ENCODE measurements at places on chromosomes 4 and X.

DNA sequence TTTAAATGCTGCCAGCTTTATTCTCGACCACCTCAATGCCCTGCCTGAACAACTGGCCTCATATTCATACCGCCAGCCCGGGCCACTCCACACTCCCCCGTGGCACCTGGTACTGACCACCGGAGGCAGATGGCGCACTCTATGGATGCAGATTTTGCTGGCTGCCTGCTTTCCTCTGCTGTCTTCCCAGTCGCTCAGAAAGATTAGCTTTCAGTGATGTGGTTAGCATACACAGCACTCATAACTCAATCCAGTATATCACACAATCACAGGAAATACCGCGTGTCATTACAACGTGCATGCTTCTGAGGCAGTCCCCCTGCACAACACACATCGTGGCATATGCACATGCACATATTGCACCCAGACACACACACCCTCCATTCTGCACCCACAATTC is 147.2 kb upstream of the BCOR start:
- DNase-seq = no peak

GRCh38 chr4:5908876-5909427 is 16.1 kb upstream of the CRMP1 start:
- no peak for DNase-seq

GRCh38 chrX:134821901-134822300 is 163.6 kb upstream of the PLAC1 start:
- no peak for DNase-seq

DNA sequence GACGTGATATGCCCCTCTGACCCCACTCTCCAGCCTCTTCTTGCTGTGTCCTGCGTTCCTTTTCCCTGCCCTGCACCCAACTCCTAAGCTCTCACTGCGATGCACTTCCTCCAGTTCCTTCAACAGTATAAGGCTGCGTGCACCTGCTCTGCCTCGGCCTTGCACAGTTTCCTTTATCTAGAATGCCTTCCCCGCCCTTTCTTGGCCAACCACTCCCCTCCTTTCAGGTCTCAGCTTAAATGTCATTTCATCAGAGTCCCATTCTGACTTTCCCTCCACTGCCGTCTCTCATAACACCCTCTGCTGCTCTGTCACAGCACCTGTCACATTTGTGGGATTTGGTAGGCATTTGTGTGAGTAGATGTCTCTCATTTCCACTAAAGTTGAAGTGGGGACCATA is 58.4 kb upstream of the NEIL3 start:
- no peak for DNase-seq

GRCh38 chr4:159239629-159240028 is 136.8 kb downstream of the RAPGEF2 start:
- DNase-seq = no peak

All from stimulated activated CD4-positive, alpha-beta T cell treated with anti-CD3 and anti-CD28 coated beads, Interleukin-2, amount 100 ng/mL, for 24 hours (primary cell).